ENCODE measurements at places on chromosomes 11 and 22.

GRCh38 chr22:40703174-40703573, 23.9 kb downstream of the MCHR1 start:
- no peak for DNase-seq

DNA sequence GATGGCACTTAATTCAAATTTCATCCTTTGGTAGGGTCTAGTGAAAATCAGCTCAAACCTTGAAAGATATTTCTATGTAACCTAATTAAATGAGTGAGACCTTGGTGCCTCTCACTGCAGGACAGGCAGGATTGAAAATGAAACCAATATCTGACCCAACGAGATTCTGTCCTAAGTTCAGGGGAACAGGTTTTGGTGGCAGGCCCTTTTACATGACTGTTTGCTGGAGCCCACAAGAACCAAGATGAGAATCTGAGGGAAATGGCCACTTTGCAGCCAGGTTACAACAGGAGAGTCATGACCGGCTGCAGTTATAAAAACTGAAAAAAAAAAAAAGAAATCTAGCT, 130.2 kb downstream of the TRIM44 start:
- no peak for DNase-seq

GRCh38 chr11:36011574-36011973, 67.7 kb downstream of the LDLRAD3 start:
- no peak for DNase-seq

GRCh38 chr22:44023404-44024287, 456 bp upstream of the PARVB start:
- no peak for DNase-seq

- DNase-seq = no peak
Observed at GRCh38 chr11:74579577-74580270, 12.7 kb upstream of the POLD3 start.

- no peak for DNase-seq
Observed at GRCh38 chr11:123006860-123007542, 25.4 kb upstream of the BSX start.

DNA sequence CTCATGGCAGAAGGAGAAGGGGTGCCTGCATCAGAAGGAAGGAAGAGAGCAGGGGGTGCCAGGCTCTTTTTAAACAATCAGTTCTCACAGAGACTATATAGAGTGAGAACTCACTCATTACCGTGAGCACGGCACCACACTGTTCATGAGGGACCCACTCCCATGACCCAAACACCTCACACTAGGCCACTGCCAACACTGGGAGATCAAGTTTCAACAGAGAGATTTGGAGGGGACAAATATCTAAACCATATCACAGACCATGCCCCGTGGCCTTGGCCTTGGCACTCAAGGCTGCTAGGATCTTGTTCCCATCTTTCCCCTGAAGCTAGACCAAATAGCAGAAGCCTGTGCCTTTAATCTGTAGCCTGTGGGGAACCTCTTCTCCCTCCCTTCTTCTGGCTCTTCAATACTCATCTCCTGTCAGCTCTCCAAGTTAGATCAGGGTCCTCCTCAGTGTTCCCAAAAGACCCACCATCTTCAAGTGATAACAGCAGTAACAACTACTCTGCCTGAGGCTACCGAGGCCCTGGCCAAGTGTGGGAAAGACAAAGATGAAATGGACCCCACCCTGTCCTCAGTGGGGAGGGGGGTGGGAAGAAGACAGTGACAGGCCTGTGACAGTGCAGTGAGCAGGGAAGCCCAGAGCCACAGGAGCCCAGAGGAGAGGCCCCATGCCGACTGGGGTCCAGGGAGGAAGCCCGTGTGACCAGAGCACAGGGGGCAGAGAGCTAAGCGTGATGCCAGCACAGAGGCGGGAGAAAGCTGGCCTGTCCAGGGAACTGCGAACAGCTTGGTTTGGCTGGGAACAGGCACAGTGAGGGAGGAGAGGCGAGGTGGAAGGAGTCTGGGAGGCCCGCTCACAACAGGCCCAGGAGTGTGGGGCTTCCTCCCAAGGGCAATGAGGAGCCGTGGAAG, 72.6 kb downstream of the MYO7A start:
- no peak for DNase-seq

DNA sequence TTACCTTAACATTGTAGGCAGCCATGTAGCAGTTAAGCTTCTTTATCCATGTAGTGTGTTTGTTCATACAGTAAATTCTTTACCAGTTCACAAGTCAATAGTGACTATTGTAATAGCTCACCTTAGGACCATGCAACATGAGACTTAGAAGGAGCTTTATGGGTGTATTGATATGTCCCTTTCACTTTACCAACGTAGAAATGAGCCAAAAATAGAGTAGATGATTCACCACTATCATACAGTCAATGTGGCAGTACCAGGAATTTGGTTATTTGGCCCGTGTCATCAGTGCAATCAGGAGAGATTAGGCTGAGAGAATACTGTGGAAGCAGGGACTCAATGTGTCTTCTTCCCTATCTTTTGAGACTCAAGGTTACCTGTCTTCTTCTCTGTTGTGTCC, 4.7 kb downstream of the ZDHHC13 start:
- no peak for DNase-seq

- no peak for DNase-seq
Observed at GRCh38 chr11:15202626-15203025, 87.9 kb downstream of the INSC start.

DNA sequence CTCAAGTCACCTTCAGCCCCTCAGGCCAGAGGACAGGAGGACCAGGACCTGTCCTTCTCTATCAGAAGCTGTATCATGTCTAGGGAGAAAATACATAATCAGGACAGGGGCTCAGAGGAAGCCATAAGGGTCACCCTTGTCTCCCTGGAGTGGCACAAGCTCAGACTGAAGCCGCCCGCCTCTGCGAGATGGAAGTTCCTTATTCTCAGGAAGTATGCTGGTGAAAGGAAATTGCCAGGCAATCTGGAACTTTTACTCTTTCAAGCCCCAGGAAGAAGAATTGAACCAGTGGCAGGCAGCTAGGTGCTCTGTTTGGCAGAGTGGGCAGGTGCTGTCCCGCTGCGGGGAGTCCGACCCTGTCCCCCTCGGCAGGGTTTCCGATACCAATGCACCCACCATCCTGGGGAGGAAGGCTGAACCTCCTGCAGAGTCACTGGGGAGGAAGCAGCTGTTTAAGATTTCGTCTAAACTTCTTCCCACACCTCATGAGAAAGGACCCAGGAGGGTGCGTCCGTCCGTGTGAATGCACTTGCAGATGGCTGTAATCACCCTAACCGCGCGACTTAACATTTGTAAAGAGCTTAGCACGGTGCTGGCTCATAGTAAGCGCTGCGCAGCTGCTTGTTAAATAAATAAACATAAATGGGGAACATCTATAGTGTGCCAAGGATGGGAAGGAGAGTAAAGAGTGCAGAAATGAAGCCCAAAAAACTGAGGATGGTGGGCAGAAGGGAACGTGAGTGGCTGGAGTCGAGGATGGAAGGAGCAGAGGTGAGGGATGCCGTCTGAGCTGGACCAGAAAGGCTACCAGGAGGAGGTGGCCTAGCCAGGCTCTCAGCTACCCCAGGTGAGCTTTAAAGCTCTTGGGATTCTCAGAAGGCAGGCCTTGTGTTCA, 5.0 kb upstream of the ANO1 start:
- DNase-seq = no peak

DNA sequence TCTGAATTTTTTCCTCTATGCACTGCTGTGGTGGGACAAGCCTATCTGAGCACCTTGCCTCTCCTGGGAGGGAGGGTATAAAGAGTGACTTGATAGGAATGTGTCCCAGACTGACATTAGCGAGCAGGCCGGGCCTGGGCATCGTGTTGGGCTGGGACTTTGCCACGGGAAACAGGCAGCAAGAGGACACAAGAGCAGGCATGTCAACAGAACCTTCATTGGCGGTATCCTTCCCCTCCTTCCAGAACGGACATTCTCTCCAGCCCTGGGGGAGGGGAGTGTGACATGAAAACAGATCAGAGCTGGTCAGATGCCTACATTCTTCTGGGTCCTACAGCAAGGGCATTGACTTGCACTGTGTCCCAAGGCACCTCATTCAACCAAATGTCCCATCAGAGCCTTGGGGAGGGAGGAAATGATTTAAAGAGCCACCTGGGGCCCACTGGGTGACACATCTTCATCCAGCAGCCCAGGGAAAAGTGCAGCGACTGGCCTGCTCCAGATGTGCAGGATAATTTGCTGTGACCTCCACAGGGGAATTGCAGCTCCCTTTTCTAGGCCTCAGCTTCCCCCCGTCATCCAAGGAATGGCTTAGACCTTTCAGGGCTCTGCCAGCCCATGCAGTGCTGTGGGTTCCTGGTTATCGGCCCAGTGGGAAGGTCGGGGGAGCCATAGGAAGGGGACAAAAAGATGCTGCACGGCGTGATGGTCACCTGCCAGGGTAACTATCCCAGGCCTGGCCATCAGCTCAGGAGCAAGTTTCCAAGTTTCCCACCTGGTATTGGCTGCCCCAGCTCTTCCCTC, 21.8 kb upstream of the UVRAG start:
- no peak for DNase-seq

GRCh38 chr11:10478066-10478465, 23.0 kb downstream of the AMPD3 start:
- DNase-seq = no peak

GRCh38 chr11:63814383-63814736, 1.1 kb downstream of the SPINDOC start:
- DNase-seq = no peak

- DNase-seq = no peak
Observed at GRCh38 chr11:134578807-134579723, 167.0 kb upstream of the B3GAT1 start.

DNA sequence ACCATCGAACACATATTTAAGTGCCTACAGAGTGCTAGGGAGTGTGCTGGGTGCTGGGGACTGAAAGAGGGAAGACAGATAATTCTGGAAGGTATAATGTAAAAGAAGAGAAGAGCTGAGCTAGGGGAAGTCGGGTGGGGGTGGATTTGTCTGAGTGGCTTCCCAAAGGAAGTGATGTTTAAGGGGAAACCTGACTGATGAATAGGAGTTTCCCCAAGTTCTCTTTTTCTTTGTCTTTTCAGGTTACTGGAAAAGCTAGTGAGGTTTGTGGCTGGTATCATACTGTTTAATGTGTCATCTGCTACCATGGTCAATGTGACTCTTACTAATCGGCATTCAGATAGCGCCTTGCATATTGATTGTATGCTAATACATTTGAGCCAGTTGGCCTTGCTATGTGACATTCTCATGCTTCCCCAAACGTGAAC, 151.6 kb upstream of the MTMR2 start:
- DNase-seq = no peak

GRCh38 chr11:15468466-15468865, 353.7 kb downstream of the INSC start:
- DNase-seq = no peak

DNA sequence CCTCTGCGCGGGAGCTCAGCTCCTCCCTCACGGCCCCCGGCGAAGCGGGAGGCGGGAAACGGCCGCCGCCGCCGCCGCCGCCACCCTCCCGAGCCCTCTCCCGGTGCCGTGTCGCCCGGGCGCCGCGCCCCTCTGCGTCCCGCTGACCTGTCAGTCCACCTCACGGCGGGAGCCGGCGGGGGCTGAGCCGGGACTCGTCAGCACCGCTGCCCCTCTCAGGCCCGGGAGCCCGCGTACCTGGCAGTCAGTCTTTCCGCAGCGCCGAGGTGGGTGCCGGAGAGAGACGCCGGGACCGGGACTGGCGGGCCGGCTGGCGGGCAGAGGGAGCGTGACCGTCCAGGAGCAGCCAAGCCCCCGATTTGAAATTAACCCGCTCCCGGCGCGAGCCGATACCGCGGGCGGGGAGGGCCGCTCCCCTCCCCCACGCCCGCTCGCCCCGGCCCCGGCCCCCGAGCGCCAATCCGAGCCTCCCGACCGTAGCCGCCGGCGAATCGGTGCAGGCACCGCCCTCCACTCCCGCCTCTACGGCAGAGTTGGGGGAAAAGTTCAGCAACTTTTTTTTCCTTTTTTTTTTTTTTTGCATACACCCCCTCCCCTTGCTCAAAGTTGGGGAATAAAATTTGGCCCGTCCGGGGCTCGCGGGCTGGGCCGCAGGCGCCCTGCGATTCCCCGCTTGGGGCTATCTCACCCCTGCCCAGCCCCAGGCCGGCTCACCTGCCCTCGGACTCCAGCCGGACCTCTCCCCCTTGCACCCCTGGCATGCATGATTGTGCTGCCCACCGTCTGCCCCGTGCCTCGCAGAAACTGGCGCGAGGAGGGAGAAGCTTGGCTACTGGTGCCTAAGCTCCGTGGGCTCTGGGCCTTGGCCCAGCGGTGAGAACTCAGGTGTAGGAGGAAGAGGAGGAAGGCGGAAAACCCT, 774 bp upstream of the E2F8 start:
- no peak for DNase-seq

GRCh38 chr11:28815110-28815509, 706.9 kb downstream of the METTL15 start:
- DNase-seq = no peak

- no peak for DNase-seq
Observed at GRCh38 chr11:69035150-69035945, 13.4 kb upstream of the TPCN2 start.

- no peak for DNase-seq
Observed at GRCh38 chr11:2143799-2144543, 4.8 kb upstream of the IGF2 start.

- DNase-seq = no peak
Observed at GRCh38 chr22:37242395-37242918, 1.6 kb downstream of the RAC2 start.

DNA sequence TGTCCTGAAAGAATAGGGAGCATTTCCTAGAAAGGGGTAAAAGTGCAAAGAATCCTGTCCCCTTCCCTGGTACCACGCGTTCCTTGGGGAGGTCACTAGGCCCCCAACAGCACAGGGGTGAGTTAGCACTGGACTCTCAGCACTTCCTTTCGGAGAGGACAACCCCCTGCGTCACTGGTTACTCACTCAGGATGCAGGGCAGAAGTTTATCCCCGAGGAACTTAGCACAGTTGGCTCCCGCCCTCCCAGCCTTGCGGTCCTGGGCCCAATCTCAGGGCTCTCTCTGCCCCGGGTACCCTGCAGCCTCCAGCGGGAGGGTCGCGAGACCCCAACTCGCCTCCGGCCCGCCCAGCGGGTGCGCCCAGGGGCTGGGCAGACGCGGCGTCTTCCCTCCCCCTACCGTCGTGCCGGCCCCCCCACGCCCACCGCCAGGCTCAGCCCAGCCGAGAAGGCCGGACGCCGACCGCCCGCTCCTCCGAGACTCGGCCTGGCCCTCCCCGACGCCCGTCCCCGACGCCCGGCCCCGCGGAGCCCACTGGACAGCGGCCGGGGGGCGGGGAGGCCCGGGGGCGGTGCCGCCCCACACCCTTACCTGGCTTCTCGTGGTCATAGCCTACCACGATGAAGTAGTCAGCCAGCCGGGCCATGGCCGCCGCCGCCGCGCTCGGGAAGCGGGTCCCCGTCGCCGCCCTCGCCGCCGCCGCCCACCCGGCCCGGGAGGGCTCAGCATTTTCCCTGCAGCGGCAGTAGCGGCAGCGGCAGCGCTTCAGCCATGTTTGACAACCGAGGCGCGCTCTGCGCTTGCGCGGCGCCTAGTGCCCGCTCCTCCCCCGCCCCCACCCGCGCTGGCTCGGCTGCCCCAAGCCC, at the start of gene SBF2:
SBF2 (minus strand) TSS at position 797 of the 867 bp plus-strand sequence; CDS start at position 647, 150 bp downstream.
- DNase-seq = no peak

GRCh38 chr11:61626580-61627380, 45.9 kb upstream of the SYT7 start:
- DNase-seq = no peak
